Activated naive CD4-positive, alpha-beta T cell treated with anti-CD3 and anti-CD28 coated beads, Interleukin-2, amount 50 U/mL, for 72 hours (primary cell): ENCODE measurements at places on chromosomes 4 and X. TPM values are rescaled to one million over a fixed set of nuclear protein-coding genes. Genes with fewer than 3 reads are reported as not detected.

The ARFIP1 gene
- 9.0 TPM for total RNA-seq

DNA sequence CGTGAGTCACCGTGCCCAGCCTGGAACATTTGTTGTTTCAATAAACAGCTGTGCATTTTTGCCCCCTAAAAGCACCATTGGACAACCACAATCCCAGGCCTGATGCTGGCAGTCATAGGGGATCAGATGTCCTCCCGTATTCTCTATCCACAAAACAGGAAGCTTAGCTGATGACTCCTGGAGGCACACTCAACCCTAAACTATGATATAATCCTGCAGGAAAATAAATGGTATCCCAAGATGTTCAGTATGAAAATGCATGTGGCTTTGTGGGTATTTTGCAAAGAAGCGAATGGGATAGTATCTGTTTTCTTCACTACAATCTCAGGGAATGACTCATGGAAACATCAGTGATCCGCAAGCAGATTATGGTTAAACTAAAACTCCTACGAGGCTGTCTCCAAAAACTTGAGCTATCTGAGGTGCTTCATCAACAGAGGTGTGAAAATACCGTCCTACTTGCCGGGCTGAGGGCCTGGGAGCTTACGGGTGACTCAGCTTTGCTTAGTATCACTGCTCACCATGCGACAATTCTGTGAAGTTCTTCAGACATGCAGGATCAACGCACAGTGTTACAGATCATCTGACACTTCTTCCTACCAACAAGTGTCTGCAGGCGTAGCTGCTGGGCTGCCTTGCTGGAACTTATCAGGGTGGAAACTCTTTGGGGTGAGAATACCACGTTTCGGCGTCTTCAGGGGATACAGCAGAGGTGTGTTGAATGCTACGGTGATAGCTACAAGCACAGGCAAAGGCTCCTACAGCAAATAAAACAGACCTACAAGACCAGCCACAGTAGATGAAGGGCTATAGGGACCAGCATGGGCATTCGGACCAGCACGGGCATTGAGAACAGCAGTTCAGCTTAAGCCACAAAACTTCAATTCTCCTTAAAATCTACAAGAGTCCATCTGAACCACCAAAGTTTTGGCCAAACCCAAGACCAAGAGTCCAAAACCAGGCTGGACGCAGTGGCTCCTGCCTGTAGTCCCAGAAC, 148.5 kb downstream of the DHRSX start:
- DNase-seq = no peak

- no peak for DNase-seq
These were observed 4.5 kb upstream of the GPRIN3 start for GRCh38 chr4:89312066-89312465.

GRCh38 chr4:156686120-156686519, 285.5 kb downstream of the PDGFC start:
- DNase-seq = no peak

GRCh38 chr4:98672583-98673287, 14.3 kb upstream of the TSPAN5 start:
- no peak for DNase-seq

The DTHD1 gene
- 3.6 TPM for total RNA-seq

The KDR gene
- not detected for total RNA-seq

DNA sequence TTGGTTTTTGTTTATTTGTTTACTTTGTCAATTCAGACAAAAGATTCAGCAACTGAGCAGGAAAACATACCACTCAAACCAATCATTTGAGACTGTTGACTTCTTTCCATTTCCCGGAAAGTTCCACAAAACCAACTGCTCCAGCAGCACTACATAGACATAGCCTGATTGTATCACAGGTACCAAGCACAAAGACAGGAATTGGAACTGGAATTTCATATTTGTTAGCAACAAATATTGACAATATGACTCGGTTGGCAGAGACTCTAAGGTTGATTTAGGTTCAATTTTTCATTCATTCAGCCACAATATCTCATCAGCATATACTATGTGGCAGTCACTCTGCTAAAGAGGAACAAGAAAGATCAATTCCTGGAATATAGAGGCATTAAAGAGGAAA, 364.0 kb downstream of the ZIC3 start:
- no peak for DNase-seq

The H2BW1 gene
- total RNA-seq = not detected

DNA sequence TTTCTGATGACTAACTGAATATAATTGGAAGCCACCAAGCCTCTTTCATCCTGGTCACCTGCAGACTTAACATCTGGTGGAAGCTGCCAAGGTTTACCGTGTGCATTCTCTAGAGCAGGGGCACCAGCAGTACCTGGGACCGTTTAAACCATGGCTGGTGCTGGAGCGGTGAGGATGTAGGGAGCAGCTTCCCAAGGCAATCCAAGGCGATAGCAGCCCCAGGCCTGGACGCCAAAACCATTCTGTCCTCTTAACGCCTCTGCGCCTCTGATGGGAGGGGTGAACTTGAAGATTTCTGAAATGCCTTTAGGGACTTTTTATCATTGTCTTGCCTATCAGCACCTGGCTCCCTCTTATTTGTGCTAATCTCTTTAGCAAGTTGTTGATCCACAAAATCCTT, 37.3 kb upstream of the SPANXN2 start:
- no peak for DNase-seq

GRCh38 chr4:29307256-29307655, 1412.9 kb upstream of the PCDH7 start:
- no peak for DNase-seq

GRCh38 chr4:154073107-154073822, 284.4 kb upstream of the SFRP2 start:
- no peak for DNase-seq

DNA sequence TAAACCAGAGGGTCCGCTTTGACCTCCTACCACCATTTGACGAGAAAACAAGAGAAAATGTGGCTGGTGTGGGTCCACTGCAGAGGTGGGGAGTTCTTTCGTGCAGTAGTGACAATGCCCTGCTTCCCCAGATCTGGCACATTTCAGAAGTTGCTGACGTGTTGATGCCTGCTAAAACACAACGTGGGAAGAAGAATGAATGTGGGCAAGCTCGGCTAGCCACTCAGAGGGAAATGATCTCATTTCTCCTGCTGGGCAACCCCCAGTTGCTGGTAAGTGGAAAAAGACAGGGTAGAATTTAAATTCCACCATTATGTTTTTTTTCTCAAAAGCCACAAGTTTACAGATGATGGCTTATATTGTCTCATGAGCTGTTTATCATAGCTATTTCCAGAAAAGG, 77.9 kb downstream of the LUZP4 start:
- DNase-seq = no peak

DNA sequence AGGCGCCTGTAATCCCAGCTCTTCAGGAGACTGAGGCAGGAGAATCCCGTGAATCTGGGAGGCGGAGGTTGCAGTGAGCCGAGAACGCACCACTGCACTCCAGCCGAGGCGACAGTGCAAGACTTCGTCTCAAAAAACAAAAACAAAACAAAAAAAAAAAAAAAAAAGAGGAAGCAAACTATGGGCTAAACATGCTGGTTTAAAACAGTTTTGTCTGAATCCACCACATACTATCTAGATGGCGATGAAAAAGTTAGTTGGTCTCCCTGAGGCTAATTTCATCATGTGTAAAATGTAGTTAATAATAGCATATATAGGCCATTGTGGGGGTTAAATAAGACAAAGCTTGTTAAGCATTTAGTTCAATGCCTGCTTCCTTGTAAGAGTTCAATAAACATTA, 451.1 kb downstream of the RPA4 start:
- no peak for DNase-seq

GRCh38 chr4:99677161-99677560, 19.5 kb upstream of the C4orf54 start:
- DNase-seq = no peak

DNA sequence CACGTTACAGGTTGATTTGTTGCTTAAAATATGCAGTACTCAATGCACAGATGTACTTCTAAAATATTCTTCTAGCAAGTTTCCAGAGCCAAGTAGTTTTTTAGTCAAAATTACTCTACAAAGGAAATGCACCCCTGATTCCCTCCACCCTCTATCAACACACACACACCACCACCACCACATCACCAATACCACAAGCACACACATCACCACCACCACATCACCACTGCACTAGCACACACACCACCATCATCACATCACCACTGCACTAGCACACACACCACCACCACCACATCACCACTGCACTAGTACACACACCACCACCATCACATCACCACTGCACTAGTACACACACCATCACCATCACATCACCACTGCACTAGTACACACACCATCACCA, 105.2 kb upstream of the FRG1 start:
- no peak for DNase-seq

The ZNF595 gene
- total RNA-seq = 7.7 TPM

DNA sequence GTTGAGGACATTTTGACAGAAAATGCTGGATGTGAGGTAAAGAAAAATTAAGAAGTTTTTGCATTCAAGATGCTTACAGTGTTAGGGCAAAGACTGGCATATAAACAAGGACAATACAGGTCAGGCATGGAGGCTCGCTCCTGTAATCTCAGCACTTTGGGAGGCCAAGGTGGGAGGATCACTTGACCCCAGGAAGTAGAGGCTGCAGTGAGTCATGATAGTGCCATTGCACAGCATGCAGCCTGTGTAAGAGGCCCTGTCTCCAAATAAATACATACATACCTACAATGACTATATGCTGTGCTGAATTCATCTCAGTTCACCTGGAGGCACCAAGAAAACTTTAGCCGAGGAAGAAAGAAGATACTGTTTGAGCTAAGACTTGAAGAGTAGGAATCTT, 2.3 kb downstream of the MAGT1 start:
- no peak for DNase-seq

DNA sequence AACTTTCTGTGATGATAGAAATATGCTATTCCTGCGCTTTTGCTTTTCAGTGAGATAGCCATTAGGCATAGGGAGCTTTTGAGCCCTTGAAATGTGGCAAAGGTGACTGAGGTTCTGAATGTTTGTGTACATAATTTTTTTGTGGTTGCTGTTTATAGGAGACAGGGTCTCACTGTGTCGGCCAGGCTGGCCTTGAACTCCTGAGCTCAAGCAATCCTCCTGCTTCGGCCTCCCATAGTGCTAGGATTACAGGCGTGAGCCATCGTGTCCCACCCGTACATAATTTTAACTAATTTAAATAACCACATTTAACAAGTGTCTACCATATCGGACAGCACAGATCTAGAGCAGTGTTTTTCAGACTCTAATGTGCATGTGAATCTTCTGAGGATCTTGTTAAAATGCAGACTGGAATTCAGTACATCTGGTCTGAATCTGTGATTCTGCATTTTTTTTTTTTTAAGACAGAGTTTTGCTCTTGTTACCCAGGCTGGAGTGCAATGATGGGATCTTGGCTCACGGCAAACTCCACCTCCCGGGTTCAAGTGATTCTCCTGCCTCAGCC, 45.3 kb downstream of the CASP6 start:
- DNase-seq = no peak

The RIPPLY1 gene
- not detected for total RNA-seq

GRCh38 chr4:182604161-182604622, 313.0 kb downstream of the DCTD start:
- DNase-seq = no peak

The CT45A5 gene
- total RNA-seq = 0.29 TPM

GRCh38 chr4:141389649-141390048, 169.0 kb downstream of the ZNF330 start:
- no peak for DNase-seq

- DNase-seq = no peak
These were observed 68.4 kb downstream of the PDLIM5 start for GRCh38 chr4:94519925-94520789.

DNA sequence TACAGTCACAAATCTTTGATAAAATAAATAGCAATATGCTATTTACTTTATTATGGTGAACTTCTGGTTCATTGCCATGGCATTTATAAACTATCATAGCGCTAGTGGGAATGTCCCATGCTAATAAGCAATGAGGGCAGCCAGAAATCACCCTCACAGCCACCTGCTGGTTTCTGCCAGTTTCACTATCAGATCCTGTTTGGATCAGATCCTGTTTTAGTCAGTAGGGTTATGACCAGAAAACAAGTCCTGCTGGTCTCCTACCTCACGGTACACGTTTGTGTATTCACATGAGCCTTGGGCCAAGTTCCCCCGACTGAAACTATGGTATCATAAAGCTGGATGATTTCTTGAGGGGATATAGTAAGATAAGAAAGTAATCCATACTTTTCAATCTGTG, 17.7 kb downstream of the FOXR2 start:
- no peak for DNase-seq

DNA sequence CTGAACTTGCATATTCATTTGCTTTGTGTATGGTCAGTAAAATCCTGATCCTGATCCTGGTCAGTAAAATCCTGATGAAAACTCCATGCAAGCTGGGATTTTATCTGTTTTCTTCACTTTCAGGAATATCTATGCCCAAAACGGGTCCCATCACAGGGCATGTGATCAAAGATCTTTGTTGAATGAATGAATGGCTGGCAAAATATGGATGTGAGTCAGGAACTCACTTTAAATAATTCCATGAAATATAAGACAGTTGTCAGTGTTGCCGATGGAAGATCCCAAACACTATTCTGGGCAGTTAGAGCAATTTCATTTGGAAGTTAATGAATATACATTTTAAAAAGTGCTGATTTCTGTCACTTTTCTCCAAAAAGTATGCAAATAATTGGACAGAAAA, 598.4 kb downstream of the GBA3 start:
- DNase-seq = no peak

DNA sequence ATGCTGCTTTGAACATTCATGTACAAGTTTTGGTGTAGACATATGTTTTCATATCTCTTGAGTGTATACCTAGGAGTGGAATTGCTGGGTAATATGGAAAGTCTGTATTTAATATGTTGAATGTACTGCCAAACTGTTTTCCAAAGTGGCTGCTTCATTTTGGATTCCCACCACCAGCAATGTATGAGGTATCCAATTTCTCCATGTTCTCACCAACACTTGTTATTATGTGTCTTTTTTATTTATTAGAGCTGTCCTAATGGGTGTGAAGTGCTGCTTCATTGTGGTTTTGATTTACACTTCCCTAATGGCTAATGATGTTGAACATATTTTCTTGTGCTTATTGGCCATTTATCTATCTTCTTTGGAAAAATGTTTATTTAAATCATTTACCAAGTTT, 60.4 kb downstream of the BCOR start:
- DNase-seq = no peak

The HTN3 gene
- total RNA-seq = not detected

DNA sequence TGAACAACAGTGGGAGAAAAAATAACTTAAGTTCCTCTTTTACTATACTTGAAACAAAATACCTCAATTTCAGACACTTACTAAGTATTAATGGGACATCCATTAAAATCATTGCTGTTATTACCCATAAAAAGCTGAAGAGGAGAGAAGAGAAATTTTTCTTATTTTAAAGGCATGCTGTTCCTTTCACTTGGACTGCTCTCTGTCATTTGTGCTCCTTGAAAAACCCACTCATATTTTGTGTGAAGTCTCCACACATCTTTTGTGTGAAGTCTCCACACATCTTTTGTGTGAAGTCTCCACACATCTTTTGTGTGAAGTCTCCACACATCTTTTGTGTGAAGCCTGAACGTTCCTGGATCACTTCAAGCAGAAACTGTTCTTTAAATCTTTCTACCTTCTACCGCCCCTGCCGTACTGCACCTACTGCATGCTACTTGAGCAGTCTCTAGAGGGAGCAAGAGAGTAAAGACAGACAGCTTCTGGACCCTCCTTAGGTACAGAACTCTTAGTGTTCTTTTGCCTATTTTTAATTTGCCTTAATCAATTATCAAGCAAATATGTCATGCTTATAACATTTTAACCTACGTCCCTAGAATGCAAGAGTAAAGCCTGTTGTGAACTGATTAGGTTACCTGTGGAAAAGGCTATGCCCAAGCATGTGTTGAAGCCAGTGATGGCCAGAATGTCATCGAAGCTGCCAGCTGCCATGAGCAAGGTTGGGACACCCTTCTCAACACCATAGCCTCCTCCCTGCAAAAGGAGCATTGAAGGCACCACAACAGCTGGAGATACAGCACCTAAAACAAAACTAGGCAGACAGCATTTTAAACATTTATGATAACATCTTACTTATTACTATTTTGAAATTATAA, 27.1 kb upstream of the SLC9B1 start:
- DNase-seq = peak; percentile 24
